Stimulated activated CD4-positive, alpha-beta T cell treated with anti-CD3 and anti-CD28 coated beads, Interleukin-12 subunit alpha, Interleukin-12 subunit beta, amount 100 ng/mL, for 4 hours (primary cell): ENCODE measurements at places on chromosomes 2 and 18.

DNA sequence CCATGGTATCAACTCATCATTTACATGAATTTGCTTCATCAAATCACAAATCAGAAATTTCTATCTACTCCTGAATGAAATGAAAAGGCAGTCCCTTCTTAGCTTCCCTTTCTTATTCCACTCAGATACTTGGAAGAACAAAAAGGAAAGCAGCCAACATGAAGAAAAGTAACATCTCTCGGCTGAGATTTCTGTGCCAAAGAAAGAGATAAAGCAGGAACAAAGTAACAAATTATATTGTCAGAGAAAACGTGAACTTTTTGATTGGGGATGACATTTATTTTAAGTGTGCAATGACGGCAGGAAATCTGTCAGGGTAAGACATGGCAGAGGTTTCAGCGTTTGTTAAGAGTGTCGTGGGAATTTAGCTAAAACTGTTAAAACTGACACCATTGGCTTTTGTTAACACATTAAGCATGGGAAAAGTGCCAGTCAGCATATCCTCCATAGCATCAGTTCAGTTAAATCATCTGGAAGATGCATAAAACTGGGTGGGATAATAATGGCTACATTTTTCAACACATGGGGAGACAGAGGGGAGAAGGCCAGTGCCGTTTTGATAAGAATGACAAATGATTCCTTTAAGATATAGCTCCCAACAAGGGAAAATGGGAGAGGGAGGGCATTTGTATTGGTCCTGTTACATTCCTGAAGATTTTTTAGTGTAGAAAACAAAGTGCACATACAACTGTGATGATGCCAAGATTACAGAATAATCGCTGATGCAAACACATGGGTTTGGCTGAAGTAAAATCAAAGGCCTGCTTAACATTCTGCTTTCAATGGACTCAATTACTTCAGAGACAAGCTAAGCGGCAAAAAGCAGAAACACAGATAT is 211.6 kb downstream of the ZNF521 start:
- DNase-seq = no peak

DNA sequence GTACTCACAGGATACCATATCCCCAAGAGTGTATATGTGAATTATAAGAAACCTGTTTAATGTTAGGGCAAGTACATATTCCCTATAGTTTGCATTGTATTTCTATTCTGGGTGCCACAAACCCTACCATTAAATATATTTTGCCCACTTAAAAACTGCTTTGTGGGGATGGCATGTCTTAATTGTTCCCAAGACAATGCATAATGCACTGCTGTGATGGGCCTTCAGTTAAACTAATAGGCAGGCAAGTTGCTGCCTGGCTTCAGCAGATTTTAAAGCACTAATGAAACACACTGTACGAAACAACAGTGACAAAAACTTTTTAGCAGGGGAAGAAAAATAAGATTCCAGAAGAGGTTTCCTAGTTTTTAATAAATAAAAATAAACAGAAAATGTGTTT is 104.8 kb upstream of the VRK2 start:
- no peak for DNase-seq

- DNase-seq = peak; percentile 85
Observed at GRCh38 chr2:131093006-131093695, at the start of gene FAM168B. TSS of gene FAM168B (minus strand) at chr2:131093460. CDS start at chr2:131082646, 10,814 bp downstream.

DNA sequence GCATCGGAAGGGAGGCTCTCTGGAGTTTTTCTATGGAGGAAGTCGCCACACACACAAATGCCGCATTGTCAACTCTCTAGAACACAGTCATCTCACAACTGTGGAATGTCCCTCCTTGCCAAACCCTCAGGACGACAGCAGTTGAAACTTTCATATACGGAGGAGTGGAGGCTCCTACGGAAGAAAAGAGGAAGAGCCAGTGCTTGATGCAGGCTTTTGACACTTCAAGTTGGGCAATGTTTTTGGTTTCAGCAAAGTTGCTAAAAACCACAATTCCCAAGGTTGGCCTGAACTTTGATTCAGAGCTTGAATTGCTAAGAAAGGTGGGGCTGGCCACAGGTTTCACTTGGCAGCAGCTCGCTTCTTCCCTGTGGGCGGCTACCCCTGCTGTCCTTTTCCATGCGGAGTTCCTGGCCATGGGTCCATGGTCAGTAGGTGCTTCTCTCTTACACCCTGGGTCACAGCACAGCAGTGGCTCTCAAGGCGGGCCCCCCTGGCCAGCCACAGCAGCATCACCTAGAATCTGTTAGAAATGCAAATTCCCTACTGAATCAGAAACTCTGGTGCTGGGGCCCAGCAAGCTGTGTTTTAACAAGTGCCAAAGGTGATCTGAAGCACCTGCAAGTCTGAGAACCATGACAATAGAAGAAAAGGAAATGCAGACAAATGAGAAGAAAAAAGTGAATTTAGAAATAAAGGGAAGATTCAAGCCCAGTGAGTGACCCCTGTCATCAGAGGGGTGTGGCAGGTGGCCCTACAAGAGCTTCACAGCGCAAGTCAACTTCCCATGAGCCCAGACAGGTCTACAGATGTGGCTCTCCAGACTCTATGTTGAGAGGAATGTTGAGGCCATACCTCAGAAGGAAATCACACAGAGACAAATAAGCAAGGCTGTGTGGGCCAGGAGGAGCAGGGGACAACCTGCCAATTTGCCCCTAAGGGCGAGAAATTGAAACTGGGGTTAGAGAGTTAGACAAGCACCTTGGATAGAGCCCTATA is 856.4 kb downstream of the RNF144A start:
- DNase-seq = no peak

DNA sequence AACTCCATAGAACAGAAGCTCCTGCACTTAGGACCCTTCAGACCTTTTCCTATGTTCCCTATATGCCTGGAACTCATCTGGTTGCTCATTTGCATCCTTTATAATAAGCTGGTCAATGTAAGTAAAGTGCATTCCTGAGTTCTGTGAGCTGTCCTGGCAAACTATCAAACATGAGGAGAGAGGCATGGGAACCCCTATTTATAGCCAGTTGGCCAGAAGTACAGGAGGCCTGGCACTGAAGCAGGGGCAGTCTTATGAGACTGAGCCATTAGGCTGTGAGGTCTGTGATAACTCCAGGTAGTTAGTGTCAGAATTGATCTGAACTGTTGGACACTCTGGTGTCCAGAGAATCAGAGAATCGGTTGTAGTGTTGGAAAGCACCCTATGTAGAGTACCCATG is 88.4 kb downstream of the EHD3 start:
- DNase-seq = no peak

- no peak for DNase-seq
Observed at GRCh38 chr2:163748420-163748819, 12.6 kb upstream of the FIGN start.

DNA sequence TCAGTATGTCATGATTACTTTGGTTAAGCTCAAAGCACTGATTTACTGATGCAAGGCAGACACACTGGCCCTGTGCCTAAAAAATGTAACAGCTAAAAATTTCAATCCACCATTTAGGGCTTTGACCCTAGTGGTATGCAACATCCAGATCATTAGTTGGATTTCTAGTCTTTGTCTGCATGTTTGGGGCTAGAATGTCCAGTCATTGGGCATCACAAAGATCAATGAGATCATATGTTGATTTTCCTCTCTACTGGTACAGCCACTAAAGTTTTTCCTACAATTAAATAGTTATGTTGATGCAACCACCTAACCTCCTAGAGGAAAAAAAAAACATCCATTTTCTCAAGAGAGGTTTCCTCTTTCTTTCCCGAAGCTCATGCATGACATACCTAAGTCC is 53.4 kb upstream of the REV1 start:
- DNase-seq = no peak

DNA sequence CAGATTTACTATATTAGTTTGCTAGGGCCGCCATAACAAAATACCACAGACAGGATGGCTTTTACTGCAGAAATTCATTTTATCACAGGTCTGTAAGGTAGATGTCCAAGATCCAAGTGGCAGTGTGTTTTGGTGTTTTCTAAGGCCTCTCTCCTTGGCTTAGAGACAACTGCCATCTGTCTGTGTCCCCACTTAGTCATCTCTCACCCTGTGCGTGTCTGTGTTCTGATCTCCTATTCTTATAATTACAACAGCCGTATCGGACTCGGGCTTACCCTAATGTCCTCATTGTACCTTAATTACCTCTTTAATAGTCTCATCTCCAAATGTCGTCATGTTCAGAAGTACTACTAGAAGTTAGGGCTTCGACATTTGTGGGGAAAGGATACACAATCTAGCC is 362.3 kb upstream of the CDH19 start:
- no peak for DNase-seq

DNA sequence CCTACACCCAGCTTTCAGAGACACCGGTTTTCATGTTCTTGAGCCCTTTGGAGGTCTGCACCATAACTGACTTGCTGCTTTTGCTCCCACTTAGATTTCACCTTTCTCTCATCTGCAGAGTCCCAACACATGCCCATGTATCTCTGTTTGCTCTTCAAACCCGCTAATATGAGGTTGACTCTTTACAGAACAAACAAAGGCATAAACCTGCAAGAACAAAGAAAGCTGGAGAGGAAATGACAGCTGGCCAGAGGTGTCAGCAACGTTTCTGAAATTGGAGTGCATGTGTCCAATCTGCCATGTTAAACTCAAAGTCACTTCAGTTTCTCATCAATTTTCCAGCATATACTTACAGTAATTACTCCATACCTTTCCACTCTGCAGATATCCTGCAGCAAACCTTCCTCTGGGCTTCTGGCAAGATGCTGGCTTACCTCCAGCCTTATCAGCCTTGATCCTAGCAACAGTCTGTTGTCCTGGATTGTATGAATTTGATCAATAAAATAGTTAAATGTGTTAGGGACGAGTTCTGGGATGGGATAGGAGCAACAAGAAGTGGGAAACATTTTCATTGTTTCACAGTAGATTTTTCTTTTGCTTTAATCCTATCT is 157.4 kb downstream of the FHOD3 start:
- DNase-seq = no peak

DNA sequence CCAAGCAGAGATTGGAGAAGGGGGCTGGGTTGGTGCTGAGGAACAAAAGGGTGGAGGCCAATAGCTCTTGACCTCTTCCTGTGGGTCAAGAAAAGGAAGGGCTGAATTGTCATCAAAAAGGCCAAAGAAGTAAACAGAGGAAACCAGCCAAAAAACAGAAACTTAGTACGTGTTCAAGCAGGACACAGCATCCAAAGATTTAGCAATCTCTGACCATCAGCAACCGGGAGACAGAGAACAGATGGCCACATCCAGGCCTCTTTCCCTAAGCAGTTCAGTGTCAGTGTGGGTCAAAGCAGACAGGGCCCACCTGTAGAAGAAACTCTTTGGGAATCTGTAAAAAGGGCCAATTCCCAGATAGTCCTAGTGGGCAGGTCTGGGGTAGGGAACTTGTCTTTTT is 2.9 kb downstream of the DNPEP start:
- no peak for DNase-seq

DNA sequence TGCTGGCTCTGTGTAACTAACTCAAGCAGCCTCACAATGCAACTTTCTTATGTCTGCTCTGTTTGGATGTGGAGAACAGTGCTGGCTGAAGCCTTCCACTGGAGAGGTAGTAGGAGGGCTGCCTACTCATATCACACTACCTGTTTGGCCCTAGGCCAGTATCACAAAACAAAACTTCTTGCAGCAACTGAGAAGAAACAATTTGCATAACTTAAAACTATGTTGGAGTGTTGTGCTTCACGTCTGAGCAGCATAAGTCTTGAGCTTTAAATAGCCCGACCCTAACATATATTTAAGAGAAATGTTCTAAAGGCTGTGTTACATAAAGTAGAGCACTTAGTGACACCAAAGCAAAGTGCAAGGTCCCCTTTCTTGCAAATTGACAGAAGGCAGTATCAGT is 204.9 kb upstream of the ACVR2A start:
- DNase-seq = no peak

- DNase-seq = no peak
Observed at GRCh38 chr18:59264651-59265245, 8.5 kb downstream of the RAX start.

- no peak for DNase-seq
Observed at GRCh38 chr2:238325694-238326093, 5.4 kb downstream of the TRAF3IP1 start.

- no peak for DNase-seq
Observed at GRCh38 chr2:36376319-36376765, 20.8 kb downstream of the CRIM1 start.

GRCh38 chr18:11323359-11323819 is 174.0 kb upstream of the PIEZO2 start:
- no peak for DNase-seq

DNA sequence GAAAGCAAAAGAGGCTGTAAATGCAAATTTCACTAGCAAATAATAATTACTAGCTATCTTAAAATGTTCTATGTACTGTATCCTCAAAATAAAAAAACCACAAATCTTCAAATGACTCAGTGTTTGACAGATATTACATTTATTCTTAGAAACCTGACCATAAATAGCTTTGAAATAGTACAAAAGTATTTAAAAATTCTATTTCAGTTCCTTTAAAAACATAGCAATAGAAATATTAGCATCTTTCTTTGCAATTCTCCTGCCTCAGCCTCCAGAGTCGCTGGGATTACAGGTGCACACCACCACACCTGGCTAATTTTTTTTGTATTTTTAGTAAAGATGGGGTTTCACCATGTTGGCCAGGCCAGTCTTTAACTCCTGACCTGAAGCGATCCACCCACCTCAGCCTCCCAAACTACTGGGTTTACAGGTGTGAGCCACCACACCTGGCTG is 50.6 kb downstream of the MSH6 start:
- no peak for DNase-seq

DNA sequence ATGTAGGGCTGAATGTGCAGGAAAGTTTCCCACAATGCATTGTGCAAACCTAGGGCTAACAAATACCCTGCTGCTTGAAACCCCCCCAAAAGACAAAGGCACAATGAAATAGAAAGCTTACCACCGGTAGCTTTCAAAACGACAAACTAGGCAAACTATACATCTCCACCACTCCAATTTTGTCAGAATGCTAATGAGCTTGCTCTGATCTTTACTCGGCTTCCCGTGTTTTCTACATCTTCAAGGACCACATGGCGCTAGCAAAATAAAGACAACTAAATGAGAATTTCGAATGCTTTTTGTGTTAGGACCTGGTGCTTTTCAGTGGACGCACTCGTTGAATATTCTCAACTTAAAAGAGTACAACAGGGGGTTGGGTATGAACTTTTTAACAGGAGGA is 37.2 kb upstream of the OTX1 start:
- DNase-seq = no peak

- no peak for DNase-seq
Observed at GRCh38 chr2:128796321-128796720, 477.7 kb upstream of the HS6ST1 start.

- no peak for DNase-seq
Observed at GRCh38 chr18:78292618-78293380, 686.8 kb upstream of the SALL3 start.

GRCh38 chr18:13241083-13241892 is 22.7 kb downstream of the LDLRAD4 start:
- no peak for DNase-seq

GRCh38 chr2:215658635-215659305 is 222.9 kb upstream of the FN1 start:
- no peak for DNase-seq

DNA sequence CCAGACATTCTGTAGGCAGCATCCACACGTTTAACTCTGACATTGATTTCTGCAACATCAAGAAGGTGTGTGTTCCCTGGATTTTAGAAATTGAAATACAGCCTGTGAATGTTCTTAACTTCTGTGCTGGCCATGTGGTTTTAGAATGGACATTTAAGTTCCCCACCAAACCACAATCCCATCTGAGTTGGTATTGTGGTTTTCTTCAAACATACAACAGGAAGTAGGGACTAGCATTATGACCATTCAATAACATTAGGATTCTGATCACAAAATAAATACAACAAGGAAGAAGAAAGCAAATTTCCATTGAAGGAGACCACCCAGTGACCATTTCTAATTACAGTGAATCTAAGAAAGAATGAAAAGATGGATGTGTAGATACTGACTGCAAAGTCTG is 51.2 kb downstream of the MAP3K20 start:
- DNase-seq = no peak

GRCh38 chr2:230793572-230794359 is 71.0 kb upstream of the ITM2C start:
- peak; percentile 39 for DNase-seq
